Lower lobe of right lung (tissue), 2 donors: ENCODE measurements at places on chromosomes 1 and 21. TPM values are rescaled to one million over a fixed set of nuclear protein-coding genes. Genes with fewer than 3 reads are reported as not detected.

The PALMD gene
- total RNA-seq = 18.8 TPM

The CHIT1 gene
- total RNA-seq = 225 TPM

The IGSF3 gene
- total RNA-seq = 15.8 TPM

The CD1B gene
- not detected for total RNA-seq

The LEMD1 gene
- total RNA-seq = not detected

GRCh38 chr21:34795548-34796180 lies 126.9 kb downstream of the CLIC6 start:
- H3K4me3 ChIP-seq = no peak overlapping the region
- H3K4me1 ChIP-seq = peaks cover 23% of the 10 kb centered on the region
- no peaks in the 10 kb centered on the region for H3K27me3 ChIP-seq
- peaks cover 93% of the 10 kb centered on the region for H3K36me3 ChIP-seq
- DNase-seq = no peak

GRCh38 chr1:43634721-43635120 lies 15.2 kb upstream of the KDM4A start:
- H3K27ac ChIP-seq = no peak overlapping the region
- DNase-seq = no peak
- no peaks in the 10 kb centered on the region for H3K36me3 ChIP-seq
- H3K27me3 ChIP-seq = no peaks in the 10 kb centered on the region
